ENCODE measurements at places on chromosomes 5 and 9.

DNA sequence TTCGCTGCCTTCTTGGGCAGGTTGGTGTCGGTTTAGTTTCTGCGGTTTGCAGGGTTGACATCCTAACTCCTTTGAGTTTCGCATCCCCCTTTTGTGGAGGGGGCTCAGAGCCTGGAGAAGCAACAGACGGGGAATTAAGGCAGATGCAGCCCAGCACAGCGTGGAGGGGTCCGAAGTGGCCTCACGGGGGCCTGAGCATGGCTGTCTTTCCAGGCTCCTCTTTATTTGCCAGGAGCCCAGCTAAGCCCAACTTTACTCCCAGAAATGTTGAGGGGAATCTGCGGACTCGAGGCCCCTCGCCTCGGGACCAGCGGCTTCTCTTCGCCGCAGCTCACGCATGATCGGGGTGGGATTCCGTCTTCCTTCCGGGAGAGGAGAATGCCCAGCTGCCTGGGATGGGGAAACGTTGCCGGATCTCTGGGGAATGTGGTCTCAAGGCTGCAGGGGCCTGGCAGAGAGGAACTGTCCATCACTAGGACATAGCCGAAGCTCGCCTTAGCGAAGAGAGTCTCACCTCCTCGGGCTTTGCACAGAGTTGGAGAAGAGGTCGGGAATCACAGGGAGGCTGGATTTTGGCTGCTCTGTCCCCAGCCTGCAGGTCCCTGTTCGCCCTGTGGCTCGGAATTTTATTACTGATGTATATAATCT lies 1.3 kb downstream of the RAI14 start:
- peak; percentile 72 for DNase-seq

DNA sequence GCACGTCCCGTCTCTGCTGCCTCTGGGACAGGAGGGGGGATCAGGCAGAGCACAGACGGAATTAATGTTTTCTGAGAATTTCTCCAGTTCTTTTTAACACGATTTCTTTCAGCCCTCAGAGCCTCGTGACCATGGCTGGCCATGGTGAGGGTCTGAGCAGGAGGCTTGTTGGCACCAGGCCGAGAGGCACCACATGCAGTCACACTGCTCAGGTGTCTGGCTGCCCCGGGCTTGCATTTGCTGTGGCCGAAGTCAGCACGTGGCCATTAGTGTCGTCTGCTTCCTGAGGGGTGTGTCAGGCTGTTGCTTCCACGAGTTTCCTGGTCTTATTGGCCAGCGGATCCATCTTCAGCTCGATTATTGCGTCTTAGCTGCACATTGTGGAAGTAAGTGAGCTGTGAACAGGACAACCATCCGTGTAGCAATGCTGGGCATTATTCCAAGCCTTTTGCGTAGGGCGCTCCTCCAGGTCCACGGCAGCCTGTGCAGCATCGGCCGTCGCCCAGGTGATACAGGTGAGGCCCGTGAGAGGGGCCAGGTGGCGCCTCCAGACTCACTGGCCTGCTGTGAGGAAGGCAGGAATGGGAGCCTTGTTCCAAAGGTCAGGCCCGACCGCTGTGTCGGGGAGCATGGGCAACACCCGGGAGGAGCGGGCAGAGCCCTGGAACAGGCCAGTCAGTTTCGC lies 114.2 kb upstream of the CACNA1B start:
- DNase-seq, result no peak

DNA sequence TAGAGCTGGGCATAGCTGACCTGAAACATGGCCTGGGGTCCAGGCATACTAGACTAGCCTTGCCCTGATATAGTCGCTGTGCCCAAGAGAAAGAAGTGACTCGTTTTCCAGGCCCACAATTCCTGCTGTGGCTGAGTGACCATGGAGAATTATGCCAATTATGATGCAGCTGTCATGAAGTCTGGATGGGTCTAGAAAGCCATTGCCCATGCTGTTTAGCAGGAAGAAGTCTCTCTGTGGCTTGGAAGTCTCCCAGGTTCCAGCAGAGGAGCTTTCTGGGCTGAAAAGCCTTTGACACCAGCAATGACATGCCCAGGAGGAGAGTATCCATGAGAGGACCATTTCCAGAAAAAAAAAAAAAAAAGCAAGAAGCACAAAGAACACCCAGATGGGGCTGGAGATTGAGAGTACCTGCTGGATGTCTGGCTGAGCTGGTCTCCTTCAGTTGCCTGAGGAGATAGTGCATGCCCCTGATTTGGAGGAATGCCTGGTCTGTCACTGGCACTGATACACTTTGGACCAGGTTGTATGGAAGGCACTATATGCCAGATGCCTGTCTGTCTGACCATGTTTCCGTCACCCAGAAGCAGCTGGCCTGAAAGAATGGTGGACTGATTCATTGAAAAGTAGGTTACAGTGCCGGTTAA lies 128.0 kb upstream of the EPB41L4A start:
- no peak for DNase-seq

- DNase-seq, result no peak
Measured at GRCh38 chr5:20608567-20608966, 620.6 kb upstream of the CDH18 start.

DNA sequence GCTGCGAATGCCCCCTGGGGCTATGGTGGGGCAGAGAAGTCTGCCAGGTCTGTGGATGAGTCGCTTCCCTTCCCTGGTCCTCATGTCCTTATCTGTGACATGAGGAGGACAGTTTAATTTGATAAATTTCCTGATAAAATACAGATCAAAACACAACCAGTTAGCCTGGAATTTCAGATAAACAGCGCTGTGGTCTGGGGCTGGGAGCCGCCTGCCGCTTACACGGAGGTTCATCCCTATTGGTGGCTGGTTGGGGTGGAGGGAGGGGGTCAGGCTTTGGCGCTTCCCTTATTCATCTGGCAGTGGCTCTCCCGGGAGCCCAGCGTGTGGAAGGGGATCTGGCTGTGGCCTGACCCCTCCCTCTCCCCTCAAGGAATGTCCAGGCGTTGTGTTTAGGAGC lies 17.9 kb downstream of the CRB2 start:
- DNase-seq, result no peak

GRCh38 chr9:99166149-99166548 lies 55.6 kb downstream of the ALG2 start:
- DNase-seq, result no peak

DNA sequence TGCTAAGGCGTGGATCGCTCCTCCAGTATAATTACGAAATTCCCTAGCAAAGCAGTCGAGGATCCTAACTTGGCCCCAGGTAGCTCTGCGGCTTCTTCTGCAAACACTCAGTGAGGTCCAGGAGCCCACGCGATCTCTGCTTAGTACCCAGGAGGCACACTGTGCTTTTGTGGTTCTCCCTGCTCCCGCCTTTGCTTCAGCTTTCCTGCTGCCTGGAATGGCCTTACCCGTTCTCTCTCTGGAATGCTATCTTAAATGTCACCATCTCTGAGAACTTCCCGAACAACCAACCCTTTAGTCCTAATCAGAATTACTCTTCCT lies 639 bp downstream of the INVS start:
- DNase-seq, result no peak

DNA sequence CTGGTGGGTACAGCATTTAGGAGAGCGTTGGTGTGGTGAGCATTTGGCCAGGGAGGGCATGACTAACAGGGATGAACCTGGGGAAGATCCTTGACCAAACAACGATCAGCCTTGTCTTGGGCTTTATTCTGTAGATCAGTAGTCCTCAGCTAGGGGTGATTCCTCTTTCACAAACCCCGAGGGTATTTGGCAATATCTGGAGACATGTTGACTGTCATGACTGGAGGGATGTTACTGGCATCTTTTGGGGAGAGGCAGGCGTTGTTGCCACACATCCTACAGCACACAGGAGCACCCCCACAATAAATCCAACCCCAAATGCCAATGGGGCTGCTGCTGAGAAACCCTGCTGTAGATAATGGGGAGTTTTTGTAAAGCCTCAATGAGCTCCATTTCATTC lies 43.9 kb downstream of the OSTF1 start:
- no peak for DNase-seq

DNA sequence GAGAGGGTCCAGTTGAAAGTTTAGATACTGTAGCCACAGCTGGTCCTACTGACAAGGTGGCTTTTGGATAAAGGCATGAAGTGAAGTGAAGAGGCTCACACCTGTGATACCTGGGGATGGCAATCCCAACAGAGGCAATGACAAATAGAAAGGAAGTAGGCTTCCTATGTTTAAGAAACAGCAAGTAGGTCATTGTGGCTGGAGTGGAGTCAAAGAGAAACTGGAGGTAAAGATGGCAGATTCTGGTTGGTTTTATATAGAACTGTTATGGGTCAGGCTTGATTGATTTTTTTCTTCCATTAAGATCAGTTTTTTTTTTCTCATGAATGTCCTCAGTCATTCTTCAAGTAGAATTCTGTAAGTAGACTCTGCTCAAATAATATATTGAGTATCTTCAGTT lies 79.5 kb downstream of the ANXA1 start:
- no peak for DNase-seq

DNA sequence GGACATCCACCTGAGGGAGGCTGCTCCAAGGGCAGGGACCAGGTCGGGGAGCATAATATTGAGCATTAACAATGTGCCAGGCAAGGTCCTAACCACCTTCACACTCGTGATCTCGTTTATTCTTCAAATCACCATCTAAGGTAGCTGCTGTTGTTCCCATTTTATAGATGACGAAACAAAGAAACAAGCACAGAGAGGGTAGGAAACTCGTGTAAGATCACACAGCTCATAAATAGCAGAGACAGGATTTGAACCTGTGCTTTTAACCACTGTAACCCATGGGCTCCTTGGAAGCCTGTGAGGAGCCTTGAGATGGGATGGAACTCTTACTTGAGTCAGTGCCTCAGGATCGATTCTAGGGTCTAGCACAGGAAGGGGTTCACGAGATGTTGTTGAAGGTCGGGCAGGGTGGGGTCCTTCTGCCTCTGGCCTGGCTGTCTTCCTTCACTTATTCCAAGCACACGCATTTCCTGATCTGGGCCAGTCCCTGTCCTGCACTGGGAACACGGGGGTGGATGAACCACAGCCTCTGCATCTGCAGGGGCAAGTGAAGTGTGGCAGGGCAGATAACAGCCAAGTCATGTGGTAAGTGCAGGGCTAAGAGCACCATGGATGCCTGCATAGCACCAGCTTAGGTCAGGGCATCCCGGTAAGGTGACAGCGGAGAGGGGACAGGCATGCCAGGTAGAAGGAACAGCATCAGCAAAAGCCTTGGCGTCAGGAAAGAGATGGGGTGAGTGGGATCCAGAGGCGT lies 188.1 kb downstream of the MELK start:
- DNase-seq, result no peak

GRCh38 chr5:343461-344401 lies 22.2 kb downstream of the AHRR start:
- DNase-seq, result peak; percentile 68

DNA sequence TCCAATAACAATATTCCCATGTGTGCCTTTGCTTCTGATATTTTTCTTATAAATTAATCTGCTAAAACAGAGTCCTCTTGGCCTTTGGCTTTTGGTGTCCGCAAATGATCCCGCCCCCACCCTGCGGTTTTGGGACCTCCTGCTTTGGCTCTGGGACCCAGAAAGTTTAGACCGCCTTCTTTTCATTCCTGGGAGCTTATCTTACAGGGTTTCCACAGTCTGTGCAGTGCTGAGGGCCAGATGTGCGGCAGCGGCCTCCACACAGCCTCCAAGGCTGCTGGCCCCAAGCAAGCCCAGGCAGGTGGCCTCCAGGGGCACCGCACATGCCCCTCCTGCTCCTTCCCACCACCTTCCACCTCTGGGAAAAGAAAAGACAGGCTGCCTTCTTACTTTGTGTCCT lies 191.5 kb downstream of the ERCC6L2 start:
- no peak for DNase-seq

DNA sequence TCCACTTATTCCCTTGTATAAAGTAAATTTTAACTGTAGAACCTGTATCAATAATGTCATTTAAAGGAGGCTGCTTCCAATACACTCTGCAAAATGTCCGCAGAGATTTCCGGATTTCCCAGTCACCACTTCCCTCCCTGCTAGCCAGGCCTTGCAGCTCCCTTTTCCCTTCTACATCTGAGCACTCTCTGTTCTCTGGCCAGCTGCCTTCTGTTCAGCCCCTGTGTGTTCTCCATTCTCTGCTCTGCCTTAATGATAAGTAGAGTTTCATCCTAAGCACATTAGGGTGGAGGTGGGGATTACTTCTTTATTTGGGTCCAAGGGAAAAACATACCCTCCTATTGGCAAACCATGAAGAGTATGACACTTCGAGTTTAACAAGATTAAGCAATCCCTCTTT lies 719.6 kb upstream of the WWC1 start:
- DNase-seq, result no peak

DNA sequence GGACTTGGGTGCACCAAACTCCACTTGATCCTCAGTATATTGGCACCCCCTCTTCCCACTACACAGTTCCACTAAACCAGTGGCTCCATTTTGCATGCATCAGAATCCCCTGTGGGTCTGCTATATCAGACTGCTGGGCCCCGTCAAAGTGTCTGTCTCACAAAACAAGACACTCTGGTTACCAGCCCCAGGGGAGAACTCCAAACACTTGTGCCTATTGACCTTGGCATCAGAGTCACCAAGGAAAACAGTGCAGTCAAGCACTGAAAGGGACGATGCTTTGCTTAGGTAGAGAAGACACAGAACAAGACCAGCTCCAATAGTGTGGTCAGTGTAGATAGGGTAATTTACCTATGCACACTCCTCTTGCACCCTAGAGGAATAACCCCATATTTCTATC lies 205.8 kb upstream of the RAI14 start:
- DNase-seq, result no peak

DNA sequence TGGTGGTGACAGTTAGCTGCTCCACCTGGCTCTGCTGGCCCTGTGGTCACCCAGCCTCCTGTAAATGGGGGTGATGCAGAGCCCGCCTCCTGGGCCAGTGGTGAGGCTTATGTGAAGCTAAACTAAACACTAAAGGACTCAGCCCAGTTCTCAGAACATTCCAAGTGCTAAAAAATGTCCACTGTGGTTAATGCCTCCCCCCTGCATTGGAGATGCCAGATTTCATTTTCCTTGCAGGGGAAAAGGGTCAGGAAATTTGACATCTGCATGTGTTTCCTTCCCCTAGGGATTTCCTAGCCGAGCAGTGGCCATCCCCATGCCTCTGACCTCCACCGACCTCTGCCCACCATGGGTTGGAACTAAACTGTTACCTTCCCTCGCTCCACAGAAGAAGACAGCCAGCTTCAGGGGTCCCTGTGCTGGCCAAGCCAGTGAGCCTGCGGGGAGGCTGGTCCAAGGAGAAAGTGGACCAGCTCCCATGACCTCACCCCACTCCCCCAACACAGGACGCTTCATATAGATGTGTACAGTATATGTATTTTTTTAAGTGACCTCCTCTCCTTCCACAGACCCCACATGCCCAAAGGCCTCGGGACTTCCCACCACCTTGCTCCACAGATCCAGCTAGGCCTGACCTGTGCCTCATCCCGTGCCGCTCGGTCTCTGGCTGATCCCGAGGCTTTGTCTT lies 13.0 kb downstream of the CD74 start:
- DNase-seq, result no peak

DNA sequence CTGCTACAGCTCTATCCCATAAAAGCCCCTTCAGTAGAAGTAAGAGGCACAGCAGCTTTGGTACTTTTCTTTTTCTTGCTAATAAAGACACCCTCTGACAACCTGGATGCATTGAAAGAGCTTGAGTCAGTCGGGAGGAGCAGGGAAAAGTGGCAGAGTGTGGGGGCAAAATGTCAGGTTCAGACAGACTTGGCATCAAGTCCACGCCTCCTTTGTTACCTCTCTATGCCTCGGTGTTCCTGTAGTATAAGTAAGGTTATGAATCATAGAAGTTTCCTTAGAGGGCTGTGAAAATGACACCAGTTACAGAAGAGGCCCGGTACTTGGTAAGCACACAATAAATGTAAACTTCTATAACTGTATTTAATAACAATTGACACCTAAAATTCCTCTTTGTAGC lies 133.9 kb downstream of the ESM1 start:
- DNase-seq, result no peak
